ENCODE measurements at places on chromosomes 4 and X.

DNA sequence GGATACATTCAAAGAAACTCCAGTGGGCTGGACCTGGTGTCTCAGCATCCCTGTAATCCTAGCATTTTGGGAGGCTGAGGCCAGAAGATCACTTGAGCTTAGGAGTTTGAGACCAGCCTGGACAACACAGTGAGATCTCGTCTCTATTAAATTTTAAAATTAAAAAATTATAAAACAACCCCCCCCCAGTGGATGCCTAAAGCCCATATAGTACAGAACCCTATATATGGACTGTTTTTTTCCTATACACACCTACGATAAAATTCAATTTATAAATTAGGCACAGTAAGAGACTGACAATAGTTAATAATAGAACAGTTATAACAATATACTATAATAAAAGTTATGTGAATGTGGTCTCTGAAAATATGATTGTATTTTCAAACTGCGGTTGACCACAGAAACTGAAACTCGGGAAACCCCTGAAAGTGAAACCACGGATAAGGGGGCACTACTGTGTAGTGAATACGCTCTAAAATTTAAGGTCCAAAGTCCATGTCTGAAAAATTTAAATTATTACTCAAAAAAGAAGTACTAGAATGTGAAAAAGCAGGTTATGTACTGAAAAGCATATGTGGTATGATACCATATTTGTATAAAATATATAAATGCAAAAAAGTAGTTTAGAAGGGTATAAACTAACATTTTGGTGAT is 2.0 kb downstream of the SMIM14 start:
- no peak for DNase-seq

- DNase-seq: no peak
Observed at GRCh38 chr4:156609421-156609820, 362.2 kb downstream of the PDGFC start.

DNA sequence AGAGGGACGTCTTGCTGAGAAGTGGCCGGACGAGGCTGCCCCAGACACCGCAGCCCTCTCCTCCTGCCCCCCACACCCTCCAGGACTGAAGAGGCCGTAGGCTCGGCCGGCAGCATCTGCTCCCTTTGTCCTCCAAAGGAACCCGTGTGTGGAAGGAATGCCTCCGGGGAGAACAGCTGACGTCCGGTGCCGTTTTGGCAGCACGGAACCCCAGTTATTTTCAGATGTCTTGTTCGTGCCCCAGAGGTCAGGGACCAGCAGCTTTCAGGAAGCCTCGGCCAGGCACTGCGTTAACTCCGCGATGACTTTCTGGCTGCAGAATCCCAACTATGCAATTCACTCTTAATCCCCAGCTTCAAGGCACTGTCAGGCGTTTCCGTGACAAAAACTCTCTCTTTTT is 10.9 kb upstream of the PPP2R3B start:
- no peak for DNase-seq

DNA sequence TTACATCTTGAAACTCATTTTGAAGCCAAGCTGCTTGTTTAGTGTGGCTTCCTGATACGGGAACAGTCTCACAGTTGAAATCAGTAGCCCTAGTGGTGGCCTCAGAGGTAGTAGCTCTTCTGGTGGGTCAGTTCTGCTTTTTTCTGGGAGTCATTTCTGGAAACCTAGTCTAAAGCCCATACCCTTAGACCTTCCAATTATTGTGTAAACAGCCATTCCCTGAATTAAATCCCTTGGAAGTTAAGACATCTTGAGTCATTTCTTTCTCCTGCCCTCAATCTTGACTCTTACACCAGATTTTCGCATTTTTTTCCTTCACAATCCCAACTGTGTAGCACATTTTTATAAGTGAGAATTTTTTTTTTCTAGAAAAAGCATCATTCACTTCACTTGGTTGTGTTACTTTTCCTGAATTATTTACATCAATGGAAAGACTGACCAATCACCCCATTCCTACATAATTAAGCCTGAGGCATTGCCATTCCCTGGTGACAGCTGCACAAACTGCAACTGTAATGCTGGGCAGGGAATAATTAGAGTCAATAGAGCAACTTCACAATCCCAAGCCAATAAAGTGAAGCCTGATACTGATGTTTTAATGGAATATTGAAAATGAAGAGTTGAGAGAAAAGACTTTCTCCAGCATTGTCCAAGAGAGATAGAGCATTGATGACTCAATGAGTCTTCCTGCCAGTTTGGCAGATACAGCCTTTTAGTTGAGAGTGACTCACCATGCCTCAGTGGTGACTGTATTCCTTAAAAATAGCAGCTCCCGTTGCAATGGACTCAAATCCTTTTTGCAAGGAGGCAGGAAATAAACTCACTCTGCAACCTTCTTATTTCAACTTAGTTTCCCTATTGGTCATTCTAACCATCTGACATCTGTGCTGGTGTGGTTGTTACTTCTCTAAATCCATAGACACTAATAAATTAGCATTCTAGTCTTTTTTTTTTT is 13.0 kb upstream of the SEPSECS start:
- DNase-seq: no peak

GRCh38 chr4:162011089-162011488 is 152.7 kb downstream of the FSTL5 start:
- no peak for DNase-seq

GRCh38 chr4:138051157-138051556 is 191.0 kb downstream of the SLC7A11 start:
- DNase-seq: no peak

- DNase-seq: no peak
Observed at GRCh38 chr4:94567811-94568210, 116.1 kb downstream of the PDLIM5 start.

GRCh38 chrX:20378233-20378920 is 111.7 kb upstream of the RPS6KA3 start:
- no peak for DNase-seq

DNA sequence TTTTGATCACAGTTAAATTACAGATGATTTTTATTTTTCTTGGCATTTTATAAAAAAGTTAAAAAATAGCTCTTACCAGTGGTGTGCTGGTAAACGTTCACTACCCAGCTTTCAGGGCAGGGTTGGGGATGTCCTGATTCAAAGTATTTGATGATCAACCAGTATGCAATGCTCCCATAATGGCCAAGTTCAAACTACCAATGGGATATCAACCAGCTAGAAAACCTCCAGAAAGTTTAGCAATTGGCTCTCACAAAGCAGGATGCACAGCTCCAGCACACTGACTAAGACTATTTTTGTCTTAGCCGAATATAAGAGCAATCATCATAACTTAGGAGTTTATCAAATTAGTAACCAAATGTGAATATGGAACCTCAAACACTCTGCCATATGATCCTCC is 108.0 kb upstream of the PDE5A start:
- no peak for DNase-seq

GRCh38 chr4:118772081-118772766 is 63.7 kb downstream of the SEC24D start:
- DNase-seq: no peak

GRCh38 chr4:173508386-173509035 is 21.5 kb downstream of the HAND2 start:
- DNase-seq: no peak

DNA sequence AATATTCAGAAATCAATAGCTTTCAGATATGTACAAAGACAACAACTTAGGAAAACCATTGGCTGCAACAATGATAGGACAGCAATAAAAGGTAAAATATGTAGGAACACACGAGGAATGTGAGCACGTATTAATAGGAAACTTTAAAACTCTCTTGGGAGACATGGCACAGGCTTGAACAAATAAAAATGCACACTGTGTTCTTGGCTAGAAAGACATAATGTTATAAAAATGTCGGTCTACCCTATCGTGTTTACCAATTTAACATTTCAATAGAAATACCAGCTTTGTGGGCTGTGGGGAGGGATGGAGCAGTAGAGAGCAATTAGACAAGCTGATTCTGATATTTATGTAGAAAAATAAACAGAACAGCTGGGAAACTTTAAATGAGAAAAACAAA is 69.0 kb upstream of the FAM9B start:
- DNase-seq: no peak

- DNase-seq: no peak
Observed at GRCh38 chrX:38220415-38221390, at the start of gene SRPX. Gene SRPX, minus strand, starts transcription at chrX:38220871. Its CDS starts 79 bp downstream, at chrX:38220792.

GRCh38 chr4:87306056-87306455 is 16.6 kb downstream of the HSD17B13 start:
- DNase-seq: no peak

- no peak for DNase-seq
Observed at GRCh38 chrX:97968376-97969163, 1084.9 kb downstream of the RPA4 start.
